ACHN (cell line): ENCODE measurements at places on chromosomes 7 and 10.

GRCh38 chr7:114691605-114692004 is 230.3 kb upstream of the MDFIC start:
- DNase-seq = no peak

DNA sequence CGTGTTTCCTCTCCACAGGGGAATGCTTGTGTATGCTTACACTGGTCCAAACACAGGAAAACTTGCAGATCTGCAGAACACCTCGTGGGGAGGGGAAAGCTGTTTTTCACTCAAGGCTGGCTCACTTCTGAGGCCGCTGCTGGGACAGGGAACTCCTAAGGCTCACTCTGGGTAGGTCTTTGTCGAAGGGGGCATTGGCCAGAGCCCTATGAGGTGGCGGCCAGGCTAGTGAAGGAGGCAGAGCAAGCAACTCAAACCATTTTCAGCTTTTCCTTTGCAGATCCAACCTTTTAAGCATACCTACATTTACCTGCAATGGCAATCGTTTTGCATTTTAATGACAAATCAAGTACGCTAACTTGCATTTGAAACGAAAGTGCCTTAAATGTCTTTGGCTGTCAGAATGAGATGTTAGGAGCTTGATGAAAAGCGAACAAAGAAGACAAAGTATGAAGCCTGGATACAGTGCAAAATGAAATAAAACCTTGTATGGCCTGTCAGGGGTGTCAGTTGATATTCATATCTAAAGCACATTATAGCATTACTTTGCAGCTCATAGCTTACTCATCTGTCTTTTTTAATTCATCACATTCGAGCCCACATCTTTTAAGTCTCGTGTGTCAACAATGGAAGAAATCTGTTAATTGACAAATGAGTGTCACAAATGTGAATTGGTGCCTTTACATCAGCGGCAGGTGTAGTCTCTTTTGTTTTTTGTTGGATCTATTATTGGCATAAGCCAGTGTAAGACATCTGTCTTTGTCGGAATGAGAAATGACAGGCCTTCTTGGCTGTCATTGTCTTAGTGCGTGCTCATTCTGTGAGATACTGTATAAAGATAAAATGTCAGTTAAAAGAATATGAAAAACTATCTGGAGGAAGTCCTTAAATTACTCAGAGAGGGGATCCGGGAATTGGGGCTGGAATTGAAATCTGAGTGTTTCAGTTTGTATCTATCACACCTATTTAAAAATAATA is 30.5 kb downstream of the LRMDA start:
- DNase-seq = no peak

GRCh38 chr7:70907259-70908247 is 224.4 kb upstream of the GALNT17 start:
- no peak for DNase-seq

- no peak for DNase-seq
Observed at GRCh38 chr7:98365863-98366561, 34.9 kb downstream of the BAIAP2L1 start.

DNA sequence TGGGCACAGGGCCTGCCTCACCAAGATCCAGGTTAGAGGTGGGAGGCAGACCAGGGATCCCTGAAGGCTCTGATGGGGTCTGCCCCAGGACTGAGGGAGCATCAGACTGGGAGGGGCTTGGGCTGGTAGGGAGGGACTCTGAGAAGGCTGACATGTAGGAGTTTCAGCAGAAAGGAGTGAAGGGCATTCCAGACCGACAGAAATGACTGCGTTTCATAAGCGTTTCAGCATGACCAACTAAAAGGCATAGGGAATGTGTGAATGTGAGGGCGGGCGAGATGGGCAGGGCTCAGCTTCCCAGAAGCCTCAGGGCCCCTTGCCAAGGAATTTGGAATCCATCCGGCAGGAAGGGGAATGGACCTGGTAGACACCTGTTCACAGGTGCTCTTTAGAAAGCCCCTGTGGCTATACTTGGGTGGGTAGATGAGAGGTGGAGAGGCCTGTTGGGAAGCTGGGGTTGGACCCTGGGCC is 24.9 kb upstream of the SLC29A3 start:
- DNase-seq = no peak

DNA sequence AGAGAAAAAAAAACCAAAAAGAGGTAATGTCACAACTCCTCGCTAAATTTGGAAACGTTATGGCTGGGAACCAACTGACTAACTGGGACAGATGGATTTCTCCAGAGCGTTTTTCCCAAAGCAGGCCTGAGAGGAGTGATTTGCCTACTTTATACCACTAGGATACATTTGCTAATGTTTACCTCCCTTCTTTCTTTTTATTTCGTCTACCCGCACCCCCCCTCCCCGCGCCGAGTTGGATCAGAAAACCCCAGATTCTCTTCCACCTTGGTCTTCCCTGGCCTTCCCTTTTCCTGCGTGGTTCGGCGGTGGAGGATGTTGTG is 7.2 kb downstream of the CPA2 start:
- DNase-seq = no peak

DNA sequence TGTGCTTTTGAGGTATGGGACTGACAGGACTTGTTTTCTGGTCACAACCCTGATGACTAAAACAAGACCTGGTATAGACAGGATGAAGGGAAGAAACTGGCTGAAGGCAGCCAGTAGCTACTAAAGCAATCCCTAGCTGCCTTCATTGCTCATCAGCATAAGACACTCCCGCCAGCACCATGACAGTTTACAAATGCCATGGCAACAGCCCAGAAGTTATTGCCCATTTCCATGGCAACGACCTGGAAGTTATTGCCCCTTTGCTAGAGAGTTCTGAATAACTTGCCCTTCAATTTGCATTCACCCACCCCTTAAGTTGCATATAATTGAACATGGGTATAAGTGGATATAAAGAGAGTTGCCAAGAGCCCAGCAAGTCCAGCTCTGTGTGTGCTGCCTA is 169.6 kb upstream of the FAM171A1 start:
- no peak for DNase-seq

- peak; percentile 78 for DNase-seq
Observed at GRCh38 chr7:151518105-151518946, 1.4 kb downstream of the RHEB start.

- peak; percentile 29 for DNase-seq
Observed at GRCh38 chr10:122142641-122143237, 128.4 kb upstream of the BTBD16 start.

DNA sequence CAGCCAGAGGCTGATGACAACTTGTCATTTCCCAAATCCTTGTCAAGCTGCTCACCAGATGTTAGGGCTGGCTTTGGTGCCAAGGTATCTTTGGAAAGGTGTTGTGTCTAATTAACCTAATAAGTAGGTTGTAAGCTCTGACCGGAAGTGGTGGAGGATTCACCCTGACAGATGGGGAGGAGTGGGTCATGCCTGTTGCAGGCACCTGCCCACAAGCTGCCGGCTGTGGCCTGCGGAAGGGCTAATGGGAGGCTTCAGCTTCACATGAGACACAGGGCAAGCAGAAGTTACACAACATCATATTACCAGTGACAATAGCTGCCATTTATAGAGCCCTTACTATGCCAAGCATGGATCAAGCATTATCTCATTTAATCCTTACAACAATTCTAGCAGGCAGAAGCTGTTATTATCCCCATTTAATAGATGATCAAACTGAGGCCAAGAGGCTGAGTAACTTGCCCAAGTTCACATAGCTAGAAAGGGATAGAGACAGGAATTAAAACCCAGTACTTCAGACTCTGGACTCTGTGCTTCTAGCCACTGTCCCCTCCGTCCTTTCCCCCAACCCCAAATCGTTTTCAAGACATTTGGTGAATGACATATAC is 63.1 kb upstream of the DUSP5 start:
- DNase-seq = no peak

GRCh38 chr7:140304191-140304799 is 94.0 kb downstream of the SLC37A3 start:
- peak; percentile 29 for DNase-seq

DNA sequence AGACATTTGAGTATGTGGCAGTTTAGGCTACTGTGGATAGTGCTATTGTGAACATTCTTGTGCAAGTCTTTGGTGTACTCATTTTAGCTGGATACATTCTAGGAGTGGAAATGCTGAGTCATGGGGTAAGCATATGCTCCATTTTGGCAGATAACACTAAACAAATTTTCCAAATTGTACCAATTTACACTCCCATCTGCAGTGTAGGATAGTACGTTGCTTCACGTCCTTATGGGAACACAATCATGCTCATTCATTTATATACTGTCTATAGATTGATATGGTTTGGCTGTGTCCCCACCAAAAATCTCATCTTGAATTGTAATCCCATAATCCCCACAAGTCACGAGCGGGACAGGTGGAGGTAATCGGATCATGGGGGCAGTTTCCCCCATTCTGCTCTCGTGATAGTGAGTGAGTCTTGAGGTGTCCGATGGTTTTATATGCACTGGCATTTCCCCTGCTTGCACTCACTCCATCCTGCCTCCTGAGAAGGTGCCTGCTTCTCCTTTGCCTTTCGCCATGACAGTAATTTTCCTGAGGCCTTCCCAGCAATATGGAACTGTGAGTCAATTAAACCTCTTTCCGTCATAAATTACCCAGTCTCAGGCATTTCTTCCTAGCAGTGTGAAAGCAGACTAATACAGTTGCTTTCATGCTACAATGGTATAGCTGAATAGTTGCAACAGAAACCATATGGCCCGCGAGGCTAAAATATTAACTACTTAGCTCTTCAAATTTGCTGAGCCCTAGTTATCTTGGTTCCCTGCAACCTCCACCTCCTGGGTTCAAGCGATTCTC is 25.6 kb downstream of the RNF216 start:
- no peak for DNase-seq

GRCh38 chr7:140447841-140448240 is 31.5 kb downstream of the MKRN1 start:
- no peak for DNase-seq

GRCh38 chr7:139704308-139704879 is 73.4 kb downstream of the HIPK2 start:
- no peak for DNase-seq

DNA sequence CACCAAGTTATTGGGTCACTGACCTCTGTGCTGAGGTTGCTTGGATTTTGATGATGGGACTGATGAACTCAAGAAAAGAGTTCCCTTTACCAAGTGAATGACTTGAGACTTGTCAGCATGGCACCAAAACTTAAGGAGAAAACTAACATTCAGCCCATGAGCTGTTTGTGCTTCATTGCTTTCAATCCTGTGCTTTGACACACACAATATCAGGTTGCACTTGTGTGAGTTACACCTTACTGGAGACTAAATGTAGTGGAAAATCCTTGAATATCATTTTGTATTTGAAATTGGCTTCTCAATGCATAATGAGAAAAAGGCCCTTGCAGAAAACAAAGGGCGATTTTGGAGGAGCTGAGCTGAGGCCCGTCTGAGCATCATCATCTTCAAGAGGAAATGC is 2.7 kb downstream of the BAG3 start:
- no peak for DNase-seq

DNA sequence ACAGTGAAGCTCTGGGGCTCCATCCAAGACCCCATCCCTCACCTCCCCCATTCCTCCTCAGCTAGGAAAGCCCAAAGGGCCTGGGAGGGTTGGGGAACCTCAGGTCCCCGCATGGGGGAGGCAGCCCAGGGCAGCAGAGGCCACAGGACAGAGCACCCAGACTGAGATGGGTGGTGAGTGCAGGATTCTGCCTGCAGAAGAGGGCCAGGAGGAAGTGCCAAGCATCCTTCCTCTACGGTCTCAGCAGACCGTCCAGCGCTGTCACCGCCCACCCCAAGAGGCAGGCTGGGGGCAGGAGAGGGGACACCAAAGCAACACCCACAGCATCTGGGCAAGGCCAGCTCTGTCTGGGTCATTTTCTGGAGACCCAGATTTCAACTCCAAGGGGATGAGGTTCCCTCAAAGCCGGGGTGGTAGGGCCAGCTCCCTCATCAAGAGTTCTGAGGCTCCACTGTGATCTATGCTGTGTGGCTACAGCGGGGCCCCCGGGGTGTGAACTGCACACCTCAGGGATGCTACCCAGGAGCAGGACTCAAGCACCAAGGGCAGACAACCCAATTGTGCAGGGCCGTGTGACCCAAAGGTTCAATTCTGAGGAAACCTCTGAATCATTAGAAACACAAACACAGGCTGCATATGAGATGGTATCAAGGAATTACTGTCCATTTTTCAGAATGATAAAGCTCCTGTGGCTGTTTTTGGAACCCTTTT is 46.8 kb downstream of the CAMK2B start:
- no peak for DNase-seq

DNA sequence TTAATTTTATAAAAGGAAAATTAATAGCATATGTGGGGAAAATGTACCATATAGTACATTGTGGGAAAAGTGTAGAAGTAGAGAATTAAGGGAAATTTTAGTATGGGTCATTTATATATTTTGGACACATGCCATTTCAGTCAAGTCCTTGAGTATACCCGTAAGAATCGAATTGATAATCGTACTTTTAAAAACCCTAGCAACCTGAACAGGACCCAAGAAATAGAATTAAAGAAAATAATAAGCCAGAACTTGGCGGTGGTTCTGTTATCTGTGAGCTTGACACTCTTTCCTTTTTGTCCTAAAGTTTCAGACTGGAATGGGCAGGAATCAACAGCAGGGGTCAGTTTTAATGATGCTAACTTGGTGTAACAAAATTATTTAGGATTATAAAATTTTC is 221.0 kb downstream of the CDK14 start:
- no peak for DNase-seq

- no peak for DNase-seq
Observed at GRCh38 chr7:154699417-154699816, 303.5 kb downstream of the PAXIP1 start.

GRCh38 chr7:101169838-101170551 is 4.6 kb upstream of the VGF start:
- peak; percentile 82 for DNase-seq

- DNase-seq = no peak
Observed at GRCh38 chr10:32197423-32197822, 141.2 kb upstream of the KIF5B start.

DNA sequence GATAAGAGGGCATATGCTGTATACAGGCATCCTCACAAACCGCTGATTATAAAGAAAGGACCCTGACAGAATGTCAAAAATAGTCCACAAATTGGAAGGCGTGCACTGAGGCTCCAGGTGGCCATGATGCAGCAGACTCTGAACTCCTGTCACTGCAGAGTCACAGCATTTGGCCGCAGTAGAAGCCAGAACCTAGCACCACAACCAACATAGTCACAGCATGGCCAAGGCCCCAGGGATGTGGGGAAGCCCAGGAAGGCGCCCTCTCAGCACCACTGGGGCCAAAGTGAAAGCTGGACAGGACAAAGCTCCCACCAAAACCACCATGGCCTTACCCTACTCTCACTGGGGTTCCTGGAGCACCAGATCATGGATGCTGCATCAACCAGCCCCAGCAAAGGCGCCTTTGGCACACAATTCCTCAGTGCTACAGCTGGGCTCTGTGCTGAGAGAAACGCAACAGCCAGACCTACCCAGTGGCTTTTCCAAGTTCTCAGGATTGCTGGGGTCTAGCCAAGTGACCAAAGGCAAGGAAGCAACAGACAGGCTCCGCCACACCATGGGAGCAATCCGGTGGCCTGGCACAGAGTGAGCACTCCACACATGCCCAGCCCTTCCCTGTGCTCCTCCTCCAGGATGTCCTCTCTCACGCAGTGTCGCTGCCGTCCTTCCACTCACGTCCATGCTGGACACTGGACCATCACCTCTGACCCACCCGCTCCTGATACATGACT is 60.2 kb downstream of the STK17A start:
- DNase-seq = no peak

GRCh38 chr7:37371755-37372154 is 76.9 kb downstream of the ELMO1 start:
- no peak for DNase-seq
